ENCODE measurements at places on chromosomes 3 and 15. TPM values are rescaled to one million over a fixed set of nuclear protein-coding genes. Genes with fewer than 3 reads are reported as not detected.

DNA sequence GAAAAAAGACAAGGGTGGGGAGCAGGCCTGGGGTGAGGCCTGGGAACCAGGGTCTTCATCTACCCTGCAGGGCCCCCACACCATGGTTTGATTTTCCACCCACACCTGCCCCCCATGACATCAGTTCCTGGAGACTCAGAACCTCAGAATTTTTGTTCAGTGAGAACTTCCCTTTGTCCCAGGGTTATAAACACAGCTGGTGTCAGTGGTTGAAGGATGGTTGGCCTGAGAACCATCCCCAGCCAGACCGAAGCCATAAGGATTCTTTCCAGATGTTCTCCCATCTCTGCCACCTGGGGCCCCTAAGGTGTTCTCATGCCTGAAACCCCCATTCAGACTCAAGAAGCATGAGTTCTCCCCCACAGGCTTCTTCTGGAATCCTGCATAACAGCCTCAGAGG lies 16.6 kb downstream of the CCDC33 start:
- no peak for DNase-seq

DNA sequence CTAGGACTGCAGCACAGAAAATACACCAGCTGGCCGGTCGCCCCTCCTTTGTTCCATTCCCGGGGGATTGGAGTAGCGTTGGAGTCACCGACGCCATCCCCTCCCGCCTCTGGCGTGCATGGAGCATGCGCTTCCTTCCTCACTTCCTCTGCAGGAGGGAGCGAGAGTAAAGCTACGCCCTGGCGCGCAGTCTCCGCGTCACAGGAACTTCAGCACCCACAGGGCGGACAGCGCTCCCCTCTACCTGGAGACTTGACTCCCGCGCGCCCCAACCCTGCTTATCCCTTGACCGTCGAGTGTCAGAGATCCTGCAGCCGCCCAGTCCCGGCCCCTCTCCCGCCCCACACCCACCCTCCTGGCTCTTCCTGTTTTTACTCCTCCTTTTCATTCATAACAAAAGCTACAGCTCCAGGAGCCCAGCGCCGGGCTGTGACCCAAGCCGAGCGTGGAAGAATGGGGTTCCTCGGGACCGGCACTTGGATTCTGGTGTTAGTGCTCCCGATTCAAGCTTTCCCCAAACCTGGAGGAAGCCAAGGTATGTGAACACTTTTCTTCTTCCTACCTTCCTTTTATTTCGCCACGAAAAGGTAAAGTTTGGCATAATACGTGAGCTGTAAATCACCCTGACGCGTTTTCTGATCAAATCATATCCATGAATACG lies at the start of gene SCG3:
Gene SCG3 (plus strand): TSS at position 201 of the 661 bp plus-strand sequence. CDS start 253 bp downstream, at position 454.
- peak; percentile 64 for DNase-seq

DNA sequence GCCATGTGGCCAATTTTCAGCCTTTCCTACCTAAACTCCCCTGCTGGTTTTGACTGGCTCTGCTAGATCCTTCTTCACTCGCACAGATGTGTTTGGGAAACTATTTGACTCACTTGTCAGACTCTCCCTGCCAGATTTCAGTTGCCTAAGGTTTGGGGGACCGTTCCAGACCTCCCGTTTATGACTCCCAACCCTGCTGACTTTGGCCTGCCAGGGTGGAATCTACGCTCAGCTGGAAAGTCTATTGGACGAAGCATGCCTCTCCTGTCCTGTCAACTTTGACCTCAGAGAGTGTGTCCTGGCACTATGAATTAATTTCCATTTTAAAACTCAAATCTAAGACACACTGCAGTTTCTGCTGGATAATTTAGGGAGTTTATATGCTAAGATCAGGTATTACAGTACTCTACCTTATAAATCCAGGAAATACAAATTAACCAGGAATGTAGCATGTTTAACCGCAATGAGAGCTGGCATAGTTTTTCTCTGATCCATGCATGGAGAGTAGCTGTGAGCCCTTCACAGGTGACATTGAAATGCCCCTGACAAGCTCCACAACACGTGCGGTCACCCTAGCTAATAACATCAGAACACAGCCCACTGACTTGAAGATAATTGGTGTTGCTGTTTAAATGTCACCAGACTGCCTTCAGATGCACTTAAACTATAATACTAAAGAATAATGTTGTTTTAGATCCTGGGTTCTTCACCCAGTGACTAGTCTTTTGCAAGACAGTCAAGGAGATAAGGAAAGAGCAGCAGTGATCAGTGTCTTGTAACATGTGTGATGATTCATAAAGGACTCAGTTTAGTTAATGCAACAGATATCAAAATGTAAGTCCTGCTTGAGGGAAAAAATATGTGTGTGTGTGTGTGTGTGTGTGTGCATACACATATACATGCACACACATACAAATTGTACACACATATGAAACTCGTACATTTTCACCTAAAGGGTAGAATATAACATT lies 223.0 kb upstream of the MCTP2 start:
- DNase-seq: no peak

DNA sequence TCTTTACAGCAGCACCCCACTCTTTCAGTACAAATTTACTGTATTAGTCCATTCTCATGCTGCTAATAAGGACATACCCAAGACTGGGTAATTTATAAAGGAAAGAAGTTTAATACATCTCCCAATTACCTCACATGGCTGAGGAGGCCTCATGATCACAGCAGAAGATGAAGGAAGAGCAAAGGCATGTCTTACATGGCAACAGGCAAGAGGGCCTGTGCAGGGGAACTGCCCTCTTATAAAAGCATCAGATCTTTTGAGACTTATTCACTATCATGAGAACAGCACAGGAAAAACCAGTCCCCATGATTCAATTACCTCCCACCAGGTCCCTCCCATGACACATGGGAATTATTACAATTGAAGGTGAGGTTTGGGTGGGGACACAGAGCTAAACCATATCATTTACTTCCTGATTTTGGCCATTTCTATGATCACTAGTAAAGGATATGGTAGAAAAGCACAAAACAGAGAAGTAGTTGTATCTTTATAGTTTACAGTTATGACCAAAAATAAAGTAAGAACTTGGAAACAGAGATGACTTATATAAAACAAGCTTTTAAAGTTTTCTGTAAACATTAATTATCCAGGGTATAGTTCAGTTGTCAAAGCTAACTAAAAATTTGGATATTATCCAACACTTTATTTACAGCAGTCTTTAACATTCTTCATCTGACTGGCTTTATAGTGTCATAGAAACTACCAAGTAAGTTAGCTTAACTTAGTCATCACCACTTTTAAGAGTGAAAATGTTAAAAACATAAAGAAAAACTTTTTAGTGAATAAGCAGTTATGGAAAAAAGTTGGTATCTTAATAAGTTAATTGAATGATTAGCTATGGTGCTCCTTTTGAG lies 40.2 kb downstream of the P2RY1 start:
- DNase-seq: no peak

DNA sequence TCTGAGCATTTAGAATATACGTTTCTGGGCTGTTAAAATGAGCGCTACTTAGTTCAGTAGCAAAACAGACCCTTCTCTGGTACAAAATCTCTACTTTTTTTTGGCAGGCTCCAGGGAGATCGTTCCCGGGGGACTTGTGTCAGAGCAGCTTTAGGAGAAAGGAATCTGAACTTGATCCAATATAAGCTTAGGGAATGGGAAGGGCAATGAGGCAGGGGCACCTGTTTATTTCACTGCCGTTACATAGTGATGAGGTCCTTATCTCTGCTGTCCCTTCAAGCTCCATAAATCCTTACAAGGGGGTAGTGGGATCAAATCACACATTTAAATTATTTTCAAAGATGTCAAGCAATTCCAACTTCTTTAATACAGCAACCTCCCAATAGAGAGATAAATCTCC lies 128.7 kb upstream of the BNIP2 start:
- DNase-seq: no peak

DNA sequence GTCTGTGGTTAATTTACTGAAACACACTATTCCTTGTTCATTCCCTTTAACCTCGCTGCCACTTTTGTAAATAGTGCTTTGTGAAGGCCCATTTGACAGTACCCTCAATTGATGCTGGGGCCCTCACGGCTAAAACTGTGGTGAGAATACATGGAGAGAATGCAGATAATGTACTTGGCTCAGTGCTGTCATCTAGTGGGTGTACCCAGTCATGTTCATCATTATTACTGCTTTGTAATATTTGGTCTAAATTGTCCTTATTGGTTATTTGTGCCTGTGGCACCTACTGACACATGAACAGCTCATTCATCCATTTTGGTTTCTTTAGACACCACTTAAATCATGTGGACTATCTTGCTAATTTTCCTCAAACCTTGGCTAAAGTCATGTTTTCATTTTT lies 543.6 kb downstream of the EDEM1 start:
- DNase-seq: no peak

DNA sequence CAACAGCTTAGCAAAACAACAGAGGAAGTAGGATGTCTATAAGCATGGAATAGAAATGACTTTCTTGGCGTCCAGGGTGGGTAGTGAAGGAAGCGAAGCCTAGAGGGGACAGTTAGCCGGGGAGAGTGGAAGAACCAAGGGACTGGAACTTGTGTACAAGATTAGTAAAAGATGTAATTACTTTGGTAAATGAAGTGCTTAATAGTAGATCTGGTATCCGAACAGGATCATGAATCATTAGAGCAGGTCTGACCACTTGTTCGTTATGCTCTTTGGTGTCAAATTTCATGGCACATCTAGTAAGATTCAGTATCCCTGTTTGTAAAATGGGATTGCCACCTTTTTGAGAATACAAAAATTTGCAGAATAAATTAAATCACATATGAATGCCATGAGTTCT lies 112.5 kb upstream of the MLF1 start:
- no peak for DNase-seq

- no peak for DNase-seq
Observed at GRCh38 chr15:48541341-48542278, 103.9 kb downstream of the FBN1 start.

DNA sequence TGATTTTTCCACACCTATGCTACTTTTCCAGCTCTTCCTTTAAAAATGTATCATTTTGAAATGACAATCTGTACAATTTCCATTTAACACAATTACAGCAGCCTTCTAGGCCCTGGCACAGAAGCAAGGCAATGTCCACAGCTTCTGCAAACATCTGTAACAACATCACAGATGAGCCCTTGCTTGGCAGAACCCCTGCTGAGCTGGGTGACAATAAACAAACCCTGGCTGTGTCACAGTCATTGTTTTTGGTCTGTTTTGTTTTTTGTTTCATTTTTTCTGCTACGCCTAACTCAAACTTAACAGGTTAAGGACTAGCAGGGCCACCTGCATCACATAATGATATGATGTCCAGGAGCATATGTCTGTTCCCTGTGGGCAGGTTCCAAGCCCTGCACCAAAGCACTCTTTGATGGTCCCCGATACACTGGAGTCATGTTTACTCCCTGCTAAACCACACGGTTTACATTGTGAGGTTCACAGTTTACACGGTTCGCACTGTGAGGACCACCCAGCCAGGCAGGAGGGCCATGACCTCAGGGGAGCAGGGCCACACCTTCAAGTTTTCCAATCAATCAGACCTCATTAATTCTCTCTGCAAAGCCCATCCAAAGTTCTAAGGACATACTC lies 186.8 kb upstream of the CHRNA7 start:
- no peak for DNase-seq

DNA sequence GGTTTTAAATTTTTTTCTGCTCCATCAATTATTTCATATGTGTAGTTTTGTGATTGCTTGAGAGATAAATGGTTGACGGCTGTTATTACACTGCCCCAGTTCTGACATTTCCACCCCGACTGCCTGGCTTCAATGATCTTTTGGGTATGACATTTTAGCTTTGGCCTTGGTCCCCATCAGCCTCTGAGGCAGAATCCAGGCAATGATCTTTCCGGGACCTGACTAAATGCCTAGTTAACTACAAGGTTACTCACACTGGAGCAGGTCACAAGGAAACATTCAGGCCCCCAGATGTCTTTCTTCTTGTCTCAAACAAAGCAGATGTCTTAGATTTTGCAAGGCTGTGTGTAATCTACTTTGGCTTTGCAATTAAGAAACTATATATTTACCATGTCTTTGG lies 61.1 kb upstream of the TMCO5A start:
- no peak for DNase-seq

DNA sequence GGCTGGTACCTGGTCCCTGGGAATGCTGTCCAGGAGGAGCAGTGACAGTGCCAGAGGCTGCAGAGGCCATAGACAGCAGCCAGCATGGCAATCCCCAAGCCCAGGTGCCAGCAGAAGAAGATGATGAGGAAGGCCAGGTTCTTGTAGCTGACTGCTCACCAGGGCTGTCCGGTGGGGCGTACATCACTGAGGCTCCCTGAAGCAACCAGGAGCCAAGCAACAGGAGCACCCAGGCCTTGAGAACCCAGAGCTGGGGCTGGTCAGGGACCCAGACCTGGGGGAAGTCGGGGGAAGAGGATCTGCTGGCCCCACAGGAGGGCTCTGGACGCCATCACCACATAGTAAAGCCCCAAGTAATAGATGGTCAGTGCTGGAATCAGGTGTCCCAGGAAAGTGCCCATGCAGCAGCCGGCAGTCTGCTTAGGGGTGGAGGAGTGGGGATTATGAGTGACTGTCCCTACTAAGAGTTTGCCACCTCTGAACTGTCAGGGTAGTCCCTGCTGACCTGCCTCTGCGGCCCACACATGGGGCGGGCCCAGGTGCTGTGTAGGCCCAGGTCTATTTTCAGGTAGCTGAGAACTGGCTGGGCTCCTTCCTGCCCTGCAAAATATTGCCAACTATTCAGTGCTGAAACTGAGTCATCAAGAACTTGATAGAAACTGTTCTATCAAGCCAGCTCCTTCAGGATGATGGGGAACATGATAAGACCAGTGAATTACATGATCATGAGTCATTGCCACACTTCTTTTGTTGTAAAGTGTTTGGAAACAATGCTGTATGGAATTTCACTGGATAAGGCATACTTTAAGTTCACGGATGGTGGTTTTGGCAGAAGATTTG lies 68.7 kb downstream of the CHRD start:
- DNase-seq: no peak

DNA sequence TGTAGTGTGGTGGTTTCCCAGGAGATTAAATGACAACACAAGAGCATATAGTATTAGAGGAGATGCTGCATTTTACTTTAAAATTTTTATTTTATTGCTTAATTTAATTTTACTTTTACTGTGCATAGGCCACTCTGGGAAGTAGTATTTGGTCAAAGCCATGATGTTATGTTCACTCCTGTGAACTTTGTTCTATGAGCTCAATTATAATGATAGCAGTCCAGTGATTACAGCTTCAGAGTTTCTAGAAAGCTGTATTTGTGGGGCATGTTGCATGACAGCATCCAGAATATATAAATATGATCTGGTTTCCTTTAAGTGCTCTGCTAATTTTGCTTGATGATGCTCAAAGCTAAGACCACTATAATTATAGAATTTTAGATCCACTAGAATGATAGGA lies 338.6 kb downstream of the NSUN3 start:
- DNase-seq: no peak

GRCh38 chr15:55694652-55695150 lies 48.3 kb downstream of the PRTG start:
- DNase-seq: no peak

GCNT3 gene
- total RNA-seq: not detected

SRGAP3 gene
- total RNA-seq: 5.3 TPM

SLCO3A1 gene
- total RNA-seq: 13.2 TPM

CHRD gene
- 9.9 TPM for total RNA-seq

TGM5 gene
- 0.28 TPM for total RNA-seq

KNL1 gene
- total RNA-seq: 3.5 TPM

NDN gene
- 83.0 TPM for total RNA-seq

All from omental fat pad (tissue), 4 donors.